Activated T-cell treated with anti-CD3 and anti-CD28 coated beads for 48 hours (primary cell): ENCODE measurements at places on chromosomes 3 and 15.

- no peak for DNase-seq
Observed at GRCh38 chr15:41341519-41341918, 8.8 kb downstream of the NUSAP1 start.

GRCh38 chr3:60781935-60782334 is 469.3 kb downstream of the FHIT start:
- no peak for DNase-seq

DNA sequence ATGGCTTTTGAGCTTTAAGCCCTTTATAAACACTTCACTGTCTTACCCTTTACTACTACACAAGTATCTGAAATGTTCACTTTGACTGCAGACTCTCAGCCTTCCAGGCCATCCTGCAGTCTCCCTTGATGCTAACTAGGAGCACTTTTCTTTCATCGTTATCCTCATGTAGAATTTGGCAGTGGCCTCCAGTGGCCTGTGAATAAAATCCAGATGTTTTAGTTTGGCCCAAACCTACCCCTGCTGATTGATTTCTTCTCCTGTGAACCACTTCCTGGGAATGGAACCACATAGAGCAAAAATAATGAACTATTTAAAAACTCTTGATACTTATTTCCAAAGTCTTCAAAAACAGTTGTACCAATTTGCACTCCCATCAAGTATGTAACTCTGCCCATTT is 271.9 kb downstream of the FEZF2 start:
- DNase-seq, result no peak

DNA sequence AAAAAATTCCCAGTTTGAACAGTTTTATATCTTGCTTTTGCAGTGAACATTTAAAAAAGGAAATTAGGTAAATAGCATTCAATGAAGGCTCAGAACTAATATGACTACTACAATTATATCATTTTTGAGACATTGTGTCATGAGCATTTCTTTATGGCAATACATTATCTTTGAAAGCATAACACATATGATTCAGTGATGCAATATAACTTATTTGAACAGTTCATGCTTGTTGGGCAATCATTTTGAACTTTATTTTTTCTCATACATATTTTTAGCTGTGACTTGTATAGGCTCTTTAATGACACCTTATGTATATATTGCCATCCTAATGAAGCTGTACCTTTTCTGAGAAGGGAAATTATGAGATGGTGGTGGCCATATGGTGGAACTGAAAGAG is 828.6 kb upstream of the NR2F2 start:
- no peak for DNase-seq

- no peak for DNase-seq
Observed at GRCh38 chr15:39709941-39710340, 72.7 kb downstream of the FSIP1 start.

DNA sequence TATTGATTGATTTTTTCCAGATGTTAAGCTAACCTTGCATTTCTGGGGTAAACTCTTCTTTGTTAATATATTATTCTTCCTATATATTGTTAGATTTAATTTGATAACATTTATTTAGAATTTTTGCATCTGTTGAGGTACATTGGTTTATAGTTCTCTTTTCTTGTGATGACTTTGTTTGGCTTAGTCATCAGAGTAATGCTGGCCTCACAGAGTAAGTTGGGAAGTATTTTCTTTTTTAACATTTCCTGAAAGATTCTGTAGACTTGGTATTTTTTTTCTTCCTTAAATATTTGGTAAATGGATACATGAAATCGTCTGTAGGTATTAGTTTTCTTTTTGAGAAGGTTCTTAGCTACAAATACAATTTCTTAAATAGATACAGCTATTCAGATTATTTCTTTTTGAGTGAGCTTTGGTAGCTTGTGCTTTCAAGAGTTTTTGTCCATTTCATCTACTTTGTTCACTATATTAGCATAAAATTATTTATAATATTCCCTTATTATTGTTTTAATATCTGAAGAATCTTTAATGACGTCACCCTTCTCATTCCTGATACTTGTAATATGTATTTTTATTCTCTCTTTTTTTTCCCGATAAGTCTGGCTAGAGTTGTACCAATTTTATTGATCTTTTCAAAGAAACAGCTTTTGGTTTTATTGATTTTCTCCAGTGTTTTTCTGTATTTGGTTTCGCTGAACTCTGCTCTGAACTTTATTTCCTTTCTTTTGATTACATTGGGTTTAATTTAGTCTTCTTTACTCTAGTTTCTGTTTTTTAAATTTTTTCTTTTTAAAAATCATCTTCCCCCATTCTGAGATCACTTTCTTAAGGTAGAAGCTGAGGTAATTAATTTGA is 6.5 kb upstream of the HPS3 start:
- no peak for DNase-seq

- DNase-seq, result no peak
Observed at GRCh38 chr3:147890114-147890513, 480.9 kb downstream of the ZIC1 start.

- DNase-seq, result no peak
Observed at GRCh38 chr15:28094732-28095521, 4.2 kb downstream of the OCA2 start.

DNA sequence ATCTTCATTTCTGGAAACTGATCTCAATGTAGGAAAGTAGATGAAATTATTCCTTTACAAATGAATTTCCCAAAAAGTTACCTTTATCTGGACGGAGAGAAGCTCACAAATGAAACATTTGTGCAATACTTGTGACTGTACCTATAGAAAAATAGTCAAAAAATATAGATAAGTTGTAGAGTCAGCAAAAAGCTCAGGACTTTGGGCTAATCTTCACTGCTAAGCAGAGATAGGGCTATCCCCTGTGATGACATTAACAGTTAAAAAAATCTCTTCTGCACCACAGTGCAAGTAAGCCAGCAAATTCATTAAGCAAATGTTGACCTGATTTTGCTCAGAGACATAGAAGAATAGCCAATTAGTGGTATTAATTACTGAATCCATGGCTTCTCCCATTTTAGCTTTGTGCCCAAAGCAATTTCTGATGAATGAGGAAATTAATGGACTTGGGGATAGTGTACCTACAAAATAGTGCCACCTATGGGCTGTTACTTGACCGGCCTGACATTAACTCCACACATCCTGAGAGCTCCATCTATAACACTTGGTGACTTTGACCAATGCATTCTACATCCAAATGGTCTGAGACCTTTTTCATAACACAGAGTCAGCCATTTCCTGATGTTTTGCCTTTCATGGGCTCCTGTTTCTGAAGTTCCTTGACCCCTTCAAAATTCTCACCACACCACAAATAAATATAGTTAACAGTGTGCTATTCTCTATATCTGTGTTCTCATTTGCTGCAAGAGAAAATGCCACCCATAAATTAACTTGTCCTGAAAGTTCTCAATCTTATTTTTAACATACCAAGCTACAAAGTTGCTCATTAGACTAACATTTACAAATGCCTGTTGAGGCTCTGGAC is 105.0 kb downstream of the SSR3 start:
- no peak for DNase-seq

- DNase-seq, result no peak
Observed at GRCh38 chr3:94811836-94812235, 749.0 kb downstream of the NSUN3 start.

- DNase-seq, result no peak
Observed at GRCh38 chr15:22992024-22992326, 11.8 kb upstream of the CYFIP1 start.

DNA sequence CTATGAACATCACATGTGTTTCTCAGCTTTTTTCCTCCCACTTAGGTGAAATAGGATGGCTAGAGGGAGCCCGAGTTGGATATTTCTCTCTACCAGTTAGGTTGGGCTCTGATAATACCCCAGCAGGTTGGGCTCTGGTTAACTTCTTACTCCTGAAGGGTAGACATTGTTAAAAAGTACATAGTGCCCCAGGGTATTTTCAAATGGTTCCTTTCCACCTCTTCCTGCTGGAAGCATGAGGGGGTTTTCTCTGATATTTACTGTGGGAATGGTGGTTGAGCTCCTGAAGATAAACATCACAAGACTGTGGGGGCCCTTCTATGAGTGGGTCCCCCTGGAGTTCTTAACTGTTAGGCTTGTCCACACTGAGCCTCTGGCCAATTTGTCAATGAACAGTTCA is 36.1 kb upstream of the SPESP1 start:
- no peak for DNase-seq
